Stimulated activated CD8-positive, alpha-beta memory T cell treated with anti-CD3 and anti-CD28 coated beads, Interleukin-15, amount 100 ng/mL, for 1 hour (primary cell): ENCODE measurements at places on chromosomes 16 and 17.

DNA sequence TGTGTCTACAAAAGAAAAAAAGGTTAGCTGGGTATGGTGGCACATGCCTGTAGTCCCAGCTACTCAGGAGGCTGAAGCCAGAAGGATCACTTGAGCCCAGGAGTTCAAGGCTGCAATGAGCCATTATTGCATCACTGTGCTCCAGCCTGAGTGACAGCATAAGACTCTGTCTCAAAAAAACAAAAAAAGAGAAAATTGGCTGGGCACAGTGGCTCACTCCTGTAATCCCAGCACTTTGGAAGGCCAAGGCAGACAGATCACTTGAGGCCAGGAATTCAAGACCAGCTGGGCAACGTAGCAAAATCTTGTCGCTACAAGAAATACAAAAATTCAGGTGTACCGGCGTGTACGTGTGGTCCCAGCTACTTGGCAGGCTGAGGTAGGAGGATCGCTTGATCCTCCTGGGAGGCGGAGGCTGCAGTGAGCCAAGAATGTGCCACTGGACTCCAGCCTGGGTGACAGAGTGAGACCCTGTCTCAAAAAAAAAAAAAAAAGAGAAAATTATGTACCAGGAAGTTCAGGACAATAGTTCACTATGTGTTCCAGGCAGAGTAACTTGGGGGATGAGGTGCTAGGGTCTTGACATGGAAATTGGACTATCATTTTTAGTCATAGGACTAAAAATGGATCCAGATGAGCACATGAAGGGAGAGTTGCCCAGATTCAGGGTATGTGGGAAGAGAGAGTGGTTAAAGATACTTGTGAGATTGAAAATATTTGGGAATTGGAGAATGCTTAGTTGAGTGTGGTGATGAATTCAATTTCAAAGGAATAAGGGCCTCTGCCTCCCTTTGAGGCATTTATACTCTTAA, 11.0 kb downstream of the ALDH3A2 start:
- no peak for DNase-seq

- no peak for DNase-seq
These were observed 27.0 kb downstream of the MRTFB start for GRCh38 chr16:14098081-14098480.

DNA sequence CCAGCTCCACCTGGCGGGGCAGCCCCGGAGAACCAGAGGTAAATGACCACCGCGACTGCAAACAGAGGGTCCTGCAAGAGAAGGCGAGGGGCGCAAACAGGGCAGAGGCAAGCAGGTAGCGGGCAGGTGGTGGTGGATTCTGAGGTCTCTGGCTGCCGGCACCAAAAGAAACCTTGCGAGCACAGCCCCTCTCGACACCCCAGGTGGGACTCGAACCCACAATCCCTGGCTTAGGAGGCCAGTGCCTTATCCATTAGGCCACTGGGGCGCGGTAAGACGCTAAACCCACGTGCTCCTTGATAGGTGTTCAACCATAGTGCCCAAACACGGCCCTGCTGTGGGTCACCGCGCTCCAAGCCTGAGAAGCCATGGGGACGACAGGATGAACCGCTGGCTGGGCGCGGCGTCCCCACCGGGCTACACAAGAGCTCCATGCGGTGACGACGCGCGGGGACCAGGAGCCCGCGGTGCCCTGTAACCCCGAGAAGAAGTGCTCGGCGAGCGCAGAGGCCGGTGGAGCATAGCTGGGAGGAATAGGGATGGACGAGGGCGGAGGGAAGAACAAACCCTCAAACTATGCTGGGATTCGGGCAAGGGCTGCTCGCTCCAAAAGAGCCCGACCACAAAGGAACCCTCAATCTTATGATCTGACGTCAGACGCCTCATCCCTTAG, 12.4 kb downstream of the ATP5PD start:
- DNase-seq = peak; percentile 61

DNA sequence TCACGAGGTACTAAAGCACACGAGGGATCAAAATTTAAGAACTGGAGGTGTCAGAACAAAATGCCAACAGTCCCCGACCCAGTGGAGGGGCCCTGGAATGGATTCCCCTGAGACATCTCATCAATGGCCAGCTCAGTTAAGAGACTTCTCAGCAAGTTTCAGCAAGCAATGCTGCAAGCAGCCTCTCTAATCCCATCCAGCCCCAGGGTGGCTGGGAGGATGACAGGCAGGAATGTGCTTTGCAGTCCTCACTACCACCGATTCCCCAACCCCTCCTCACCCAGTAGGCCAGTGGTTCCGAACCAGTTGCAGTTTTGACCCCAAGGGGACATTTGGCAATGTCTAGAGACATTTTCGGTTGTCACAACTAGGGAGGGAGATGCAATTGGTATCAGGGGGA, 8.7 kb downstream of the GPRC5B start:
- DNase-seq = no peak

- DNase-seq = no peak
These were observed 7.3 kb upstream of the RPRML start for GRCh38 chr17:46986366-46986765.

- no peak for DNase-seq
These were observed 151.9 kb downstream of the MSI2 start for GRCh38 chr17:57408071-57408811.

- no peak for DNase-seq
These were observed 31.7 kb downstream of the CNGB1 start for GRCh38 chr16:57938936-57939871.

DNA sequence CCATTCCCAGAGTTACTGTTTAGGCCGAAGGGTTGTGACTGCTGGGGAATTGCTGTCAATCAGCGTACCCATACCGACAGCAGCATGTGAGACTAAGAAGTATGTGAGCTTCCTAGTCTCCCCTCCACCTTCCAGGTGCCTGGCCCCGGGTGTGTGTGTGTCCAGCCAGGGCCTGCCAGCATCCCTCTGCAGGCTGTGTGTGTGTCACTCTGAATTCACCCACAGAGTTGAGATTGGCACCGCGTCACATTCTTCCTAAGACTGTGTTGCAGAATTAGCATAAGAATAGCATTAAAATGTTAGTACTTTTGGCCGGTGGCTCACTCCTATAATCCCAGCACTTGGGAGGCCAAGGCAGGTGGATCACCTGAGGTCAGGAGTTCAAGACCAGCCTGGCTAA, 31.8 kb downstream of the PRMT7 start:
- no peak for DNase-seq

- no peak for DNase-seq
These were observed 38.6 kb upstream of the HS3ST2 start for GRCh38 chr16:22775220-22775922.

GRCh38 chr16:89815639-89816348, 653 bp downstream of the FANCA start:
- no peak for DNase-seq

- no peak for DNase-seq
These were observed 47.5 kb upstream of the CLEC3A start for GRCh38 chr16:77974883-77975282.

- no peak for DNase-seq
These were observed 29.8 kb downstream of the TMEM132E start for GRCh38 chr17:34609210-34609609.

DNA sequence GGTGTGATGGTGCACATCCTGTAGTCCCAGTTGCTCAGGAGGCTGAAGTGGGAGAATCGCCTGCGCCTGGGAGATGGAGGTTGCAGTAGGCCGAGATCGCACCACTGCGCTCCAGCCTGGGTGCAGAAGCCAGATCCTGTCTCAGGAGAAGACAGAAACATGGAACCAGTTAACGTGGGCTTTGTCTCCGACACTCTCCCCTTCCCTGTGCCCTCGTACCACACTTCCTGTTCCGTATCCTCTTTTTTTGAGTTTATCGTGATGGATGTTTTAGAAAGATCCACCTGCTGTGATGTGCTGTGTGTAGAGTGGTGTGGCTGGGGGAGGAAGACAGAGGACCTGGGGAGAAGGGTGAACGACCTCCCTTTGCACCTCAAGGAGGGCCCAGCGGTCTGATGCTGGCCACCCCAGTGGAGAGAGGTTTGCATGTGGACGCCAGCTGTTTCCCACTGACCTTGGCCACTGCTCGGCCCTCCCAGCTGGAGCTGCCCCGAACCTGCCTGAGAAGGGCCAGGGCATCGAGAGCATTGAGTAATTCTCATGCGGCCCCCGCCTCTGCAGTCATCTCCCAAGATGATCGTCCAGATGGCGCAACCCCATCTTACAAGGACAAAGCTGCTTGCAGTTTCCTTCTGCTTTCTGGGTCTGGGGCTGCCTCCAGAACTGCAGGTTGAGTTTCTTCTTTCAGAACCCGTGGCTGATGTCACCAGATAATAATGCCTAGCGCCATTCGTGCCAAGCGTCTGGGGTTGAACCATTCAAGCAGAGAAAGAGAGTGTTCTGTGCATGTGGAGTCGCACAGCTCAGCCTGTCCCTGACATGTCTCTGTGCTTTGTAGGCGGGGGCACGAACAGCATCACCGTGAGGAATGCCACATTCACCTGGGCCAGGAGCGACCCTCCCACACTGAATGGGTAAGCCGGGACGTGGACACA, 126.3 kb downstream of the ABCC1 start:
- DNase-seq = no peak

- no peak for DNase-seq
These were observed 9.9 kb upstream of the CMTM4 start for GRCh38 chr16:66706506-66706880.

DNA sequence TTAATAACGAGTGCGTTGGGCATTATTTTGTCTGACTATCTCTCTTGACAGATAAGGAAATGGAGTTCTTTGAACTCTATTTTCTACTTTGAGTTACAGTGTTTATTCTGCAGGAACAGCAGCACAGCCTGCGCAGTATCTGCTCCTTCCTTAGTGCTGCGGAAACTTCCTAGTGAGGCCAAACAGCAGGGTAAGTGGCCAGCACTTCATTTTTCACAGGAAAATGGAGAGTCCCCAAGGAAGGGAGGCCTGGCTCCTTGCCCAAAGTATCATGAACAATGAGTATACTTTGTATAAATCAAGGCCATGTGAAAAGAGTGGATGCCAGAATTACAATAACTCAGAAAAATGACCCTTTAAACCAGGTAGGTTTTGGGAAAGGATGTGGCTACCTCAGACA, 140.6 kb downstream of the VPS53 start:
- no peak for DNase-seq

DNA sequence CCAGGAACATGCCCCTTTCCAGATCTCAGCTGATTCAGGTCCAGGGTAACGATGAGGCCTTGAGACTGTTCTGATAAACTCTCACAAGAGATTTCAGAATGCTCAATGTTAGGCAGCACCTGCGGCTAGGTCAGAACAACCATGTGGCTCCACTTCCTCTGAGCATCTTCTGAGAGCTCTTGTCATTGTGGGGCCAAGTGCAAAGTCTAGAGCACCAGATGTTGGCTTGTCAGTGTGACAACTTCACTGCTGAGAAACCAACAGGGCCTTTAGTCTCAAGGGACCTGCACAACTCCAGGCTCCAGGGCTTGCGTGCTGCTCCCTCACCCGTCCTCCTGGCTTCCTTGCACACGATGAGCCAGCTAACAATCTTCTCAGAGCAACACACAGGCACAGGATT, 29.0 kb downstream of the FCSK start:
- DNase-seq = no peak

DNA sequence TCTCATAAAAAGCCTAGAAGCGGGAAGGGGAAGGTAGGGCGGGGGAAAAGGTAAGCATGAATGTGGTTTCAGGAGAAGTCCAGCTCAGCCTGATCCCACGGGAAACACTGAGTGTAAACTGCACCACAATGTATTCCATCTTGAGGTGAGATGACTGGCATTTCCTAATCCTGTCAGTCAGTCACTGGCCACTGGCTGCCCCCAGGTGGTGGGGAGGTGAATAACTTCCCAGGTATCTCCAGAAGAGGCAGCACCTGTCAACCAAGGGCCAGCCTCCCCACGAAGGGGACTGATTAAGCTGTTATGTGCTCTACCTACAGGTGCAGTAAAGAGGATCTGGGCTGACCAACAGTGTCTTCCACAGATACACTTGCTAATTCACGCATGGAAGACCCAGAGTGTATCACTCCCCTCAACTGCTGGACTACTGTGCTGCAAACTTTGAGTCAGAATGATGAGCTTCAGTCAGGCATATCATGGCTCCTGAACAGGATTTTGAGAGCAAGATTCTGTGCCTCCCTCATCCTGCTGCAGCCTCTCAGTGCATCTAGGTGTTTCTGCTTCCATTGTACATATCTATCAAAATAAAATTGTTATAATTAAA, 108.5 kb upstream of the CCL2 start:
- DNase-seq = peak; percentile 5

- DNase-seq = no peak
These were observed at the start of gene MYOCD for GRCh38 chr17:12665263-12666210. TSS of gene MYOCD (plus strand) at chr17:12665890. CDS start at chr17:12666189, 299 bp downstream.

GRCh38 chr16:54110016-54110981, 176.3 kb downstream of the IRX3 start:
- no peak for DNase-seq

GRCh38 chr17:927611-928461, 51.7 kb downstream of the NXN start:
- DNase-seq = no peak

DNA sequence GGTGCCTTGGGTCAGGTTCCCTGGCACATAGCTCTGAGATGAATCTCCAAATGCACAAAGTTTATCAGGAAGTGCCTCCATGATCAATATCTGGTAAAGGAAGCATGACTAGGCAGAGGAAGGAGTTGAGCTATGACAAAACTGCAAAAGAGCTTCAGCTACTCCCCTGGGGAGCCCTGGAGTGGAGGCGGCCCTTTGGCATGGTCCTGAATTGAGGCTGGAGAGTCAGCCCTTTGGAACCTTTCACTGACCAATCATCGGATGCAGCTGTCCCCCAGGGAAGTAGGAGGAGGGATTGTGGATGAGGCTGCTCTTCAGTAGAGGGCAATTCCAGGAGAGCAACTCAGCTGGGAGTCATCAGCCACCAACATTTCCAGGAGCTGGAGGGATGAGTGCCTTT, 46.1 kb upstream of the NLRP1 start:
- no peak for DNase-seq
